Eye (tissue), 1 donor: ENCODE measurements at places on chromosomes 16 and 17.

DNA sequence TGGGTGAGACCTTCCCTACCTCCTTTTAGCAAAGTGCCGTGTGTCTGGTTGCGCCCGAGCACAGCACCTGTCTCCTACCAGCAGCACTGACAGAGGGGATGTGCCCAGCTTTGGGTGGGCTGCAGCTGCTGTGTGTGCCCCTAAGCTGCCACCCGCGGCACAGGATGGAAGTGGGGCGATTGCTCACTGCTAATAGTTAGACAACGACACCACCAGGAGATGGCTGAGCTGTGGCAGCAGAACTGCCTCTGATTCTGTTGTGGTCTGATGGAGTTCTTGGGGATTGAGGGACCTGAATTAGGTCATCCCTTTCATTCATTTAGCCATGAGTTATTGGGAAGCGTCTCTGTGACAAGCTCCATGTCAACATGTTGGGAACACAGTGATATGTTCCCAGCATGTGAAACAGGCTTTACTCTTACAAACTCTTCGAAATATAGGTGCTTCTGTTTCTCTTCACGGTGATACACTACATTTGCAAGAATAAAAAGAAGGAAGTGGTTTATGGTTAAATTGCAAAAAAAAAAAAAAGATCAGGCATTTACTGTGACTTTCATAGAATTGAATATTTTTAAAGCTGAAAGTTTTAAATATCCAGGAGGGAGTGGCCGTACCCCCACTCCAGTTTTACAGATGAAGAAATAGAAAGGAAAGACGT lies 184.4 kb downstream of the MAF start:
- DNase-seq: peak; percentile 36

DNA sequence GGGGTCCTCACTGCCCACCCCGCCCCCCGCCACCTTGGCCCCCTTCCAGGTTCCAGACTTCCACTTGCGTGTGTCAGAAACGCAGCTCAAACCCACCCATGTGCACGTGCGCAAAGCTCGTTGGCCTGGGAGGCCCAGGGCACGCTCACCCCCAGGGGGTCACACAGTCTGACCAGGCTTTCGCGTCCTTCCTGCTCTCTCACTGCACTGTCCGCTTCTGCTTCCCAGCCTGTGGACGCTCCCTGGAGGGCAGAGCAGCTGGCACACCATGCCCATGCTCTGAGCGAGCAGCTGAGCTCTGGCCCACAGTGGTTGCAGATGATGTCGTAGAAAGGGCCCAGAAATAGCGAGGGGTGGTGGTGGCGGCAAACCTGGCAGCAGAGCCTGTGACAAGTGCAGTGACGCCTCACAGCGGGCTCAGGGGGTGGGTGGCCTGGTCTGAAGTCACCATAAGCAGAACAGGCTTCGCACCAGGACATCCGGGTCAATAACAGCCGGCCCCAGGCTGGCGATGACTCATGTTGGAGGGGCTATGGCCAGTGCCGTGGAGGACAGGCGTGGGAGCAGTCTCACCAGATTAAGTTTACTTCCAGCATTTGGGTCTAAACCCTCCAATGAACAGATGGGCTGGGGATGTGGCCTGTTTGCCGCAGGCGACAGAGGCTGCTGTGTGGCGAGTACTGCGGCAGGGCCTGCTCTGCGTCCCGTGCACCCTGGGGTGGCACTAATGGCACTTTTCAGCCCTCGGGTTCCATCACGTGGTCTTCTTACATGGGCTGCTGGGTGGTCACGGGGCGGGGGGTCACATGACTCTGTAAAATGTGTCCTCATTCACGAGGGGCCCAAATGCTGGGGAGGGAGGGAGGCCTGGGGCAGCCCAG lies 49.0 kb downstream of the NT5M start:
- DNase-seq: peak; percentile 75

DNA sequence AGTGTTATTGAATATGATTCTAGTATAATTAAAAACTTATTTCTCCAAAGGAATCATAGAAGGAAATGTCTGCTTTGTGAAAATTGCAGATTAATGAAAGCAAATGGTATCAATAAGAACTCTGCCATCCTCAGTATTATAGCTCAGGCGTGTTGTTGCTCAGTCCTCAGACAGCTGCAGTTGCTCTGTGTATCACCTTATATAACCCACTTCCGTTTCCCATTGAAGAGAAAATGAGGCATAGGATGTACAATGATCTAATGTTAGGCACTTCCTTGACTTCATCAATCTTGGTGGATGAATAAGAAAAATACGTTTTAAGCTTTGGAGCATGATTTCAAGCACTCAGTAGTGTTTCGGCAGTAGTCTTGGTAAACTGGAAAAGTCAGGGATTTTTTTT lies 14.1 kb downstream of the MFSD11 start:
- no peak for DNase-seq

GRCh38 chr16:56841233-56841632 lies 23.8 kb upstream of the SLC12A3 start:
- no peak for DNase-seq
